ENCODE measurements at places on chromosomes 4 and X.
A peak's percentile ranks its signal among the peaks of the same experiment; 100 is the strongest.

- peak; percentile 47 for DNase-seq
These were observed 39.4 kb upstream of the NDP start for GRCh38 chrX:44012484-44013096.

GRCh38 chr4:24249972-24250371 is 334.4 kb downstream of the DHX15 start:
- DNase-seq: no peak

- no peak for DNase-seq
These were observed 143.7 kb downstream of the RPA4 start for GRCh38 chrX:97027384-97027922.

DNA sequence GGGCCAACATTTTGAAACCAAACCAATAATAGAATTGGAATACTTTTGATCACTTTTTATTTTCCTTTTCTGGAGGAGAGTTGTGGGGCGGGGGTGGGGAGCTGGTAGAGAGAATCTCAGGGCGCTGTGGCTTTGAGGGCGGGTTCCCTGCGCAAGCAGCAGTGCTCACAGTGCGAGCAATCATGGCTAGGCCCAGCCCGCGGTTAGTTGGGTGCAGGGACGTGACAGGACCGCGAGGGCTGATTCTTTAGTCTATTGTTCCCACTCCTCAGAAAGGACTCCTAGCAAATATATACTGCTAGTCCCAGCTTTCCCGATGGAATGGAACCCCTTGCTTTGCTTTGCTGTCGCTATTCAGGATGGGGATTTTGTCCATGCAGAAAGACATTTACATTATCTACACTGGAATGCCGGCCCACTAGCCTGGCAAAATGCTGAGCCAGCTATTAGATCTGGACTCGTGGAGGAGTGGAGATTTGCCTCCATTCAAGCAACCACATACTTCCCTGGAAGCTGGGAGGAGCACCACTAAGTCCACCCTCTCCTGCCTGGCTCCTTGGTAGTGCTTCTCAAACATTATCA is 23.9 kb upstream of the APLN start:
- no peak for DNase-seq

DNA sequence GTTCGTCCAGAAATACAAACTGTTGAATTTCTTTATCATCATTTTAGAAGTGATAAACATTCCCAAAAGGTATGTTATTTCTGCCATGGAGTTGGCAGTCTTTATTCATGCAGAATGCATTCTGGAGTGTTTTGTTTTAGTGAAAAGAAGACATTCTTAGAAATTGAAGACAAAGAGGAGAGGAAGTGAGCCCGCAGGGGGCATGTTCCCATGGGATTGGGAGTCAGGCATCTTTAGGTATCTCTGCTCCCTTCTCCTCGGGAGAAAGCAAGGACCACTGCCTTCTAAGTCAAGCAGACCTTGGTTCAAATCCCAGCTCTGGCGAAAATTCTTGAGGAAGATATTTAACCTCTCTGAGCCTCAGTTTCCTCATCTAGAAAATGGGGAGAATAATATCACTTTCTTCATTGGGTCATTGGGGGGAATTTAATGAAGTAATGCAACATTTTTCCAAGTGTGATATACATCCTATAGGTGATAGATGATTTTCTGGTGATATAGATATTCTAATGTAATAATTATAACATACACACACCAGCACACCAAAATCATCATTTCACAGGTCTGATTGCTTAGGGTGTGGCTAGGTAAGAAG is 26.5 kb upstream of the CHRNA9 start:
- DNase-seq: no peak

GRCh38 chr4:120009731-120010130 is 56.9 kb downstream of the MAD2L1 start:
- no peak for DNase-seq

DNA sequence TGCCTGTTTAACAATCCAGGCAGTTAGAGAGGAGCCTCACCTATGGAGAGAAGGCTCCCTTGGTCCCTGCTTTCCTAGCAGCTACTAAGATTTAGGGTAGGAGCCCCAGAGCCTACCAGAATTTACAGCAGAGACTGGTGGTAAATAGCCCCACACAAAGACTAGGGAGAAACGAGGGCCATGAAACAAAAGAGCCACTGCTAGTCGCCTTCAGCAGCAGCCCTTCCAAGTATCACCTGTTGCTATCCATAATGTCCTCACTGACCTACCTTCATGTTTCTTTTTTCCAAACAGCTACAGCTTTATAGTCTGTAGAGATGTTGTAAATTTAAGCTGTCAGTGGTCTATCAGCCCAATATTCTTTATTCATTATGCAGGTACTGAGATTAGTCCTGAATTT is 25.3 kb downstream of the ARHGEF6 start:
- no peak for DNase-seq

DNA sequence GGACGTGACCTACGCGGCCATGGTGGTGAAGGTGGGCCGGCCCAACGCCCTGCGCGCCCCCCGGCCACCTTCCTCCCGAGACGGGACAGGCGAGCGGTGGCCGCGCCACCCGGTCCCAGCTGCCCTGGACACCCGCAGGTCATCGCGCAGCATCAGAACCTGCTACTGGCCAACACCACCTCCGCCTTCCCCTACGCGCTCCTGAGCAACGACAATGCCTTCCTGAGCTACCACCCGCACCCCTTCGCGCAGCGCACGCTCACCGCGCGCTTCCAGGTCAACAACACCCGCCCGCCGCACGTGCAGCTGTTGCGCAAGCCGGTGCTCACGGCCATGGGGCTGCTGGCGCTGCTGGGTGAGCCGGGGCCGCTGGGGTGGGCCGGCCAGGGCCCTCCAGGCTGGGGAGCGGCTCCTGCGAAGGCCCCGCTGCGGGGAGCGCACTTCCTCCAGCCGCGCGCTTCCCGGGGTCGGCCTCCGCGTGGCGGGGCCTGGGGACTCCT is 9.0 kb upstream of the SLC26A1 start:
- no peak for DNase-seq

DNA sequence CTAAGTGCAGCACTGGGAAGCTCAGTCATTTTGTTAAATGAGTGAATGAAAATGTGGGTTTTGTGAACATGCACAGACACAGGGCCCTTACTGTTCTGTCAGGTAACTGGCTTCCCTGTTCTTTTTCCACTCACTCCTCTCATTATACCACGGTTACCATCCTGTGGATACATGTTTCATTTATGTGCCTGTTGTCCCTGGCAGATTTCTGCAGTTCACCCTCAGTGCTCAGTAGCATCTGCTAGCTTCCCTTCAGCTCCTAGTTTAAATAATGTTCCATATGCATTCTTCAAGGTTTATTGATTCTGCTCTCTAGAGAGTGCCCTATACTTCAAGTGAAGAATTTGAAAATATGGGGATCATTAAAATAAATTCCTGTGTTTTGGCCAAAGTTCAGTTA is 1634.3 kb upstream of the ADGRL3 start:
- DNase-seq: no peak

- no peak for DNase-seq
These were observed 213.1 kb downstream of the DCTD start for GRCh38 chr4:182704077-182704476.

DNA sequence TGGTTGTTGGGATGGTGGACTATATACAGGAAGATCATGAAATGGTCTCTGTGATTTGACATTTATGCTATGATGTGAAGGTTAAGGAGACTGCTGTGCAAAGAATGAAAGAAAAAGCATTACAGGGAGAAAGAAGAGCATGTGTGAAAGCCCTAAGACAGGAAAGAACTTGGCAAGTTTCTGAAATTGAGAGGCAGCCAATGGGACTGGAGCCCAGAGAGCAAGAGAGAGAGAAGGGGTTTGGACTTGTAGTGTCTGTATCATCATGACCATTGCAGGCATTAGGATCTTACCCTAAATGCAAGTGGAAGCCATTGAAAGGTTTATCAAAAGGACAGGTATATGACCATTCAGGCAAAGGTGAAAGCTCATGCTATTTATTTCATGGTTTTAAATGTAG is 147.1 kb downstream of the NAA11 start:
- DNase-seq: no peak

All from stimulated activated CD4-positive, alpha-beta T cell treated with anti-CD3 and anti-CD28 coated beads, Interleukin-15, amount 100 ng/mL, for 48 hours (primary cell).